HEK293T (cell line): ENCODE measurements at places on chromosomes 11 and 22.

DNA sequence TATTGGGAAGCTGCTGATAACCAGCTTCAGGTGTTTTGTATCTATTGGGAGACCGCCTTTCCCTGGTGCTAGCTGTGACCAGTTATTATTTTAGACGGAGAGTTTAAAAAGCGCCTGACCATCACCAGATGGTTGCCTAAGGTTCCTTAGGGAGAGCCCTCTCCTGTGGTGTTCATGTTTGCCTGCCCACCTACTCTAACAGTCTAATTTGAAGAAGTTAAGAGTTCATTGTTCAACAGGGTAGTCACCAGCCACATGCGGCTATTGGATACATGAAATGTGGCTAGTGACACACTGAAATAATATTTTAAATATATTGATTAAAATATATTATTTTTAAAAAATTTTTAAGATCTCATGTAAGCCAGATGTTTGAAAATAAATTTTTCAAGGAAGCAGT, 71.3 kb upstream of the SLN start:
- DNase-seq, result no peak

GRCh38 chr22:32864596-32864995, 63.1 kb downstream of the TIMP3 start:
- no peak for DNase-seq

DNA sequence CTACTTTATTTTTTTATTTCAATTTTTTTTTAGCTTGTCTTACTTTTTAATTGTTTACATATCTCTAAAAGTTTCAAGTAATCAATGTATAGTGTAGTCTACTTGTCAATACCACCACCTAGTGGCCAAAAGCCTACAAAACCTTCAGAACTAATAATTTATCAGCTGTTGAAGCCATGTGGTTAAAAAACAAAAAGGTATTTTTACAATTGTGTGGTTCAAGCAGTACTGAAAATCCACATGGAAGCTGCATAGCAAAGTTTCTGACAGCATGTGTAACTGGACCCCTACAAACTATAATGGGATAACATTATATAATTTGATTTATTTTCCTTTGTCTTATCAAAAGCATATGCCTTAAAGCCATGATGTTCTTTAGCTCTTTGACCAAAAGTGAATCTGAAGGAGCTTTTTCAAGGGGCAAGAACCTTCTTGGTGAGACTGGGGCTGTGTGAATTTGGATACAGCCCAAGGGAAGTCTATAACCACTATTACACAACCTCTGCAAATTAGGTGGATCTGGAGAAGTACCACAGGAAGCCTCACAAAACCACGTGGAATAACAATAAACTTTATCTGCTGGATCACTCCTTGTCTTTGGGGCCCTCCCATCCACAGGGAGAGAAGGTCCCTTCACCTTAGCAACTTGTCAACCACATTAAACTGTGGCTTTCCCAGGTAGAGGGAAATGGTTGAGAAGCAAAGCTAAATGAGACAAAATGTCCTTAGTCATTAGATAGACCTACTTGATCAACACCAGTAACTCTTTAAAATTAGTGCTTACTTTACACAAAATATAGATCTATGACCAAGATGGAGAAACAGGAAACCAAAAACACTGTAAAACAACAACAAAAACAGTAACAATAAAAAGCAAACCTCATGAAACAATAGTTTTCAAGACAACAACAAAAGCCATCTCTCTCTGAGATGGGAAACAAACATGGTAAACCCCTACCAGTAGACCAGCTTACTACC, 9.9 kb downstream of the NARS2 start:
- DNase-seq, result peak; percentile 20

GRCh38 chr11:4465407-4465806, 16.3 kb downstream of the OR52K2 start:
- no peak for DNase-seq

DNA sequence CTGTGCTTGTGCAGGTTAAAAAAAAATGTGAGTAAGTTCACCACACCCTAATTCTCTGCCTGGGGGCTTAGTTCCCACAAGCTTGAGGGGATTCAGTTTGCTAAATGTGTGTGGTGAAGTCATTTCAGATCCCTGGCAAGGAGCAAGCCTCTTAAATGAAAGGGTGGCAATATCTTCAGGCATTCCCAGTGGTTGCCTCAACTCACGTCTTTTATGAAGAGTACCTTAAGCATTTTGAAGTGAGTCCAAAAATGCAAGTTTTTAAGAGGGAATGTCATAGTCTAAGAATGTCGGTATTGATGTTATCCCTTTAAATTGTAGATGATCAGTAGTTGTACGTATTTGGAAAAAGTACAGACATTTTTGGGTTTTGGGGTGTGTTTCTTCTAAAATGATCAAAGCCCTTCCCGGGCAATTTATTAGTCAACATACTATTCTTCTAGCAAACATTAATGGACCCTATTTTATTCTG, 4.9 kb downstream of the TCP11L1 start:
- no peak for DNase-seq

GRCh38 chr11:46808799-46809431, 37.2 kb downstream of the CKAP5 start:
- peak; percentile 14 for DNase-seq

DNA sequence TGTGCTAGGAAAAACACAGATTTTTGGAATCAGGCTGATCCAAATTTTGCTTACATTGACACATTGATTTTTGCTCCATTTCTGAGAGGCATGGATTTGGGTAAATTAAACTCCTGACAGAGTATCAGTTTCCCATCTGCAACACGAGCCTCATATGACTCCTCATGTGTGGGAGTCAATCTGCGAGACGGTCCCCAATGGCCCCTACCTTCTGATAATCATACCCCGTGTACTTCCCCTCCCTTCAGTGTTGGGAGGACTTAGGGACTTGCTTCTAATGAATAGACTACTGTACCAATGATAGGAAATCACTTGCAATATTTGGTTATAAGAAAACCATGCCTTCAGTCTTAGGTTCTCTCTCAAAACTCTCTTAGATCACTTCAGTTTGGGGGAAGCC, 302.7 kb downstream of the ETS1 start:
- no peak for DNase-seq

DNA sequence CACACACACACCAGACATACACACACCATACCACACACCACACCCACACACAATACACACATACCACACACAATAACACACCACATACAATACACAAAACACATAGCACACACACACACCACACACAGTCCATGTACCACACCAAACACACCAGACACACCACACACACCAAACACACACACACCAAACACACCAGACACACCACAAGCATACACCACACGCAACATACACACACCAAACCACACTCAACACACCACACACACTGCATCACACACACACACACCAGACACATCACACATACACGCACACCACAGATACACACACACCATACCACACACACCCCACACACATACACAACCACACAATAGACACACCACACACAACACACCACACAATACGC, 54.8 kb downstream of the IGSF9B start:
- DNase-seq, result no peak
